ENCODE measurements at places on chromosomes 13 and 19. TPM values are rescaled to one million over a fixed set of nuclear protein-coding genes. Genes with fewer than 3 reads are reported as not detected.

- no peak for DNase-seq
Observed at GRCh38 chr13:112079696-112080095, 12.7 kb downstream of the SOX1 start.

- no peak for DNase-seq
Observed at GRCh38 chr19:16626796-16627192, 1.2 kb downstream of the MED26 start.

GRCh38 chr13:42893214-42893671, 98.8 kb downstream of the EPSTI1 start:
- no peak for DNase-seq

DNA sequence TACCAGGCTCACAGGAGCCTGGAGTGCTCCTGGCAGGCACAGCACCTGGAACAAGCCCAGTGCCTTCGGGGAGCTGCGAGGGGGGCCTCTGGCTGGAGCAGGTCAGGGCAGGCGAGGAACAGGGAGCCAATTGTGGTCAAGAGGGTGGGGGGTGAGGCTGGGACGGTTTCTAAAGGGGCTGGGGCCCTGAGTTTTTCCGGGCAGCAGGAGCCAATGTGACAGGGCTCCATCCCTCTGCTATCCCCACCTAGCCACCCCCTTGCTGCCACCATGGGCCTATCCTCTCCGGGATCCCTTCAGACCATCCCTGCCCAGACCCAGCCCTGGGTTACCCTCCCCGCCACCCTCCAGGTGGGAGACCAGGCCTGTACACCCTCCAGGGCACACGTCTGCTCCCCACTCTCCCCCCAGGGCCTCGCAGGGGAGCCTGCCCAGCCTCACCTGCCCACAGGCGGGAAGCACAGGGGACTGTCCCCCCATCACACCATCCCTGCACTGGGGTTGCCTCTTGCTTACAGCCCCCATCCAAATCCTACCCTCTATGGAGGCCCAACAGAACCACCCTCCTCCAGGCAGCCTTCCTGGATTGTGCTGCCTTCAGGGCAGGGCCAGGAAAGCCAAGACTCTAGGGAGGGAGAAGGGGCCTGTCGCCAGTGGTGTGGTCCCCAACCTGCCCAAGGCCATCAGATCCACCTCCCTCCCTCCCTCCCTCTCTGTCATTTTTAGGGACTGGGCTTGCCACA, 121.0 kb downstream of the URI1 start:
- DNase-seq: no peak

DNA sequence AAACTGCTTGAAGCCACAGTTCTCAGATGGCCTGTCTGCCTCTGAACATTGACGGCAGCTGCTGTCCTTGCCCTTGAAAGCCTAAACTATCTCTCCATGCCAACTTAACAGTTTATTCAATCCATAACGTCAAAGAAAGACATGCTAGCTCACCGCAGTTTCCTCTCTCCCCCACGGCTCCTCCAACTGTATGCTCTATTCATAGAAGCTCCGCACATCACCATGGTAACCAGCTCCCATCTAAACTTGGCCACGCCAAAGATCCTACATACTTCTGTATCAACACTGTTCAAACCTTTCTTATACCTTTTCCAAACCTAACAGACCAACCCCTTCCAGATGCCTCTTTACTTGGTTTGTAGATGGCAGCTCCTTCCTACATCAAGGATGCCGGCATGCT, 48.6 kb downstream of the ZNF91 start:
- no peak for DNase-seq

DNA sequence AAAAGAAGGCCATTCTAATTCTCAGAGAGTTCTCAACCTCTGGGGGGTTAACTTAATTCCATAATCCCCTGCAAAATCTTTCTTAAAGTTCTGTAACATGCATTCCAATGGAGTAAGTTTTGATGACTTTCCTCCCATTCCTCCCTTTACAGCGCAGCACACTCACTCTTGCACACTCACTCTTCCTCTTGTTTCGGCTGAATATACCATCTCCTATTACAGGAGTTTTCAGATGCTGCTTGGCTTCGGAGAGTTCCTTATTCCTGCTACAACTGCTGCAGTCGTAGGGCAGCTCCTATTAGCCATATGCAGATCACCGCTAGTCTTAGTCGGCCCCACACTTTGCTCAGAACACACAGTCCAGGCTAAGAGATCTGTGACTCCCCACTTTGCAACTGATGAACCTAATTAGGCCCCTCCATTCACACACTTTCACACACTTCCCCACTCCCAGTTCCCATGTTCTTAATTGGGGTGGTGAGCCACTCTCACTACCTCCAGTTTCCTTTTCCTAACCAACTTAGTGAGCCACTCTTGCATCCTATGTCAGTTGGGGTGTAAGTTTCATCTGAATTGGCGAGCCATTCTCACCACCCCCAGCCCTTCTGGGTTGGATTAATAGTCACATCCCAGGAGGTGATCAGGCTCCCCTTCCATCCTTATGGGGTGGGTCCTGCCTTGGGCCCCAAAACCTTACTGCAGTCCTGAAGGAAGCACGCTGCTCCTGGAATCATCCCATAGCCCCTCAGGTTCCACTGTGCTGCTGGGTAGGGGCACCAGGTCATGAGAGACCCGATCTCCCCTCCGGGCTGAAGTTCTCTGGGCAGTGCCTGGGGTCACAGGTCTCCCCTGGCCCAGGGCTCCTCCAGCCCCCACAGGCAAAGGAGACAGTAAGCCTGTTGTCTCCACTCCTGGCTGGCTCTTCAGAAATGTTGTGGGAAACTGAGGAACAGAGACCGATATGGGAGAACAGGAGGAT, 53.9 kb downstream of the OR10H4 start:
- DNase-seq: peak; percentile 74

DNA sequence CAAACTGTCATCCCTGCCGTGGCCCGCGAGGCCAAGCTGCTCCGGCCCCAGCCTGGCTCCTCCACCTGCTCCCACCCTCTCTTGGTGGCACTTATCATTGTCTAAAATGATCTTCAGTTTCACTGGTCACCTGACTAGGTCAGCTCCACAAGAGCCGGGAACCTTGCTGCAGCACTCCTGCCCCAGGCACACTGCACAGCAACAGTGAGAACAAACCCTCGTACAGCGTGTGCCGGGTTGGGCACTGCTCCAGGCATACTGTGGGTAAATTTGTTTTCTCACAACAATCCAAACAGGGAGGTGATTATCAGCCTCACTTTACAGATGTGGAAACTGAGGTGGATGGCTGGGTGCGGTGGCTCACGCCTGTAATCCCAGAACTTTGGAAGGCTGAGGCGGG, 8.9 kb downstream of the DEDD2 start:
- DNase-seq: no peak

- no peak for DNase-seq
Observed at GRCh38 chr19:51944798-51945552, 17.7 kb downstream of the ZNF613 start.

DNA sequence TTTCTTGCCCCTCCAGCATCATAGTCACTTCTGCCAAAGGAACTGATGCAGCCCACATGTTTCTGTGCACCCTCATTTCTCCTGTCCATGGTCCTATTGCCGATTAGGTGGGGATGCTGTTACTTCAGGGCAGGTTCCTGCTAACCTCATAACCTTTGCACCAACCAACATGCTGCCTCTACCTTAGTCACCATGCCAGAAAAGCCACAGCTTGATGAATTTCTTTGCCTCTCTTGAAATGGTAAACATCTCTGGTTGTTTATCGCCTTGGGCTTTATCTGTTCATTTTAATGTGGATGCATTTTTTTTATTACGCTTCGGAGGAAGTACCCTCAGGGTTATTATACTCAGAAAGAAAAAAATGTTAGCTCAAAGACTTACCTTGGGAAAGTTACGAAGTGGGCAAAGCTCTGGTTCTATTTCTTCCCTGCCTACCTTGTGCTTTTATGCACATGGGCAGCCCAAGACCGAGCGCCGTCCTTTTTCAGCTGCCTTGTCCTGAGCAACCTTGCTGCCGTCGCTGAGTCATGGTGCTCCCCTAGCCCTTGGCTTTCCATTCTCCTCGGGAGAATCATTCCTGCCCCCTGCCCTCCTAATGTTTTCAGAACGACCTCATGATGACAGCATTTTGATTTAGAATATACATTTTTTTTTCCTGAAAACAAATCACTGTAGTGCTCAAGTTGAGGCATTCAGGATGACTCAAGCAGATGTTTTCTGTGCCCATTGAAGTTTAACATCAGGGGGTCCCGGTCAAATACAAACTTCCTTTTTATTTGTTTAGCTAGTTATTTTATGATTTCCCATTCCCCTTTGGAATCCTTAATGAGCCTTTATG, 280.0 kb downstream of the SHISA2 start:
- no peak for DNase-seq

GRCh38 chr13:37492075-37492474, 106.5 kb downstream of the POSTN start:
- no peak for DNase-seq

DNA sequence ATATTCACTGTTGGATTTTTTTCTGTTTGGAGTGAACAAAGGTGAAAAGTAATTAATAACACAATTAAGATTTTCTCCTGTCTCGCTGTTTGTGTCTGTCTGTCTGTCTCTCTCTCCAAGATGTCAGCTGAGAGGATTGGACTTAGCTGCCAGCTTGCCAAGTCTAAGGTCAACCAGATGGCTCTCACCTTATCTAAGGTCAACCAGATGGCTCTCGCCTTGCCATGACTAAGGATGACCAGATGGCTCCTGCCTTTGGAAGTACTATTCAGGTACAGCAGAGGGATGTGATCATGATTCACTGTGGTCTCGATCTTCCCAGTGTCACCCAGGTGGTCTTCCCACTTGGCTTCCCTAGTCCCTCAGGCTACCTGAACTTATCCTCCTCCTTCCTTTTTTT, 1436.4 kb downstream of the UQCRFS1 start:
- no peak for DNase-seq

- DNase-seq: no peak
Observed at GRCh38 chr19:6790194-6791128, 18.0 kb downstream of the VAV1 start.

DNA sequence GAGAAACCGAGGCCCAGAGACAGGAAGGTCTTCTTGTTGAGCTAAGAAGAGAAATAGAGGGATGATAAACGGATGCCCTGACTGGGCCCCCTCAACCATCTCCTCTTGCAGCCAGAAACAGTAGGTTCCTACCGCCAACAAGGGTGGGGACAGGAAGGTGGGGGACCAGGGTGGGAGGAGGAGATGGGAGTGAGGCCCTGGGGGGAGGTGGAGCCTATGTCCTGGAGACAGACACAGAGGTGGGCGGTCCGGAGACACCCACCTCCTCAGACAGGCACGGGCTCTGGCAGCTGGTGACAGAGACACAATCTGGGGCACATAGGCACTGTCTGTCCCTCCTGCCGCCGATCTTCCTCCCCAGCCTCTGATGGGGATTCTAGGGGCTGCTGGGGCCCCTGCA, 16.9 kb downstream of the GADD45B start:
- no peak for DNase-seq

- DNase-seq: no peak
Observed at GRCh38 chr13:98672947-98673613, 79.4 kb downstream of the SLC15A1 start.

- DNase-seq: no peak
Observed at GRCh38 chr19:36986131-36986530, 70.0 kb downstream of the ZNF568 start.

GRCh38 chr13:114309806-114310410, 4.4 kb upstream of the CHAMP1 start:
- no peak for DNase-seq

DNA sequence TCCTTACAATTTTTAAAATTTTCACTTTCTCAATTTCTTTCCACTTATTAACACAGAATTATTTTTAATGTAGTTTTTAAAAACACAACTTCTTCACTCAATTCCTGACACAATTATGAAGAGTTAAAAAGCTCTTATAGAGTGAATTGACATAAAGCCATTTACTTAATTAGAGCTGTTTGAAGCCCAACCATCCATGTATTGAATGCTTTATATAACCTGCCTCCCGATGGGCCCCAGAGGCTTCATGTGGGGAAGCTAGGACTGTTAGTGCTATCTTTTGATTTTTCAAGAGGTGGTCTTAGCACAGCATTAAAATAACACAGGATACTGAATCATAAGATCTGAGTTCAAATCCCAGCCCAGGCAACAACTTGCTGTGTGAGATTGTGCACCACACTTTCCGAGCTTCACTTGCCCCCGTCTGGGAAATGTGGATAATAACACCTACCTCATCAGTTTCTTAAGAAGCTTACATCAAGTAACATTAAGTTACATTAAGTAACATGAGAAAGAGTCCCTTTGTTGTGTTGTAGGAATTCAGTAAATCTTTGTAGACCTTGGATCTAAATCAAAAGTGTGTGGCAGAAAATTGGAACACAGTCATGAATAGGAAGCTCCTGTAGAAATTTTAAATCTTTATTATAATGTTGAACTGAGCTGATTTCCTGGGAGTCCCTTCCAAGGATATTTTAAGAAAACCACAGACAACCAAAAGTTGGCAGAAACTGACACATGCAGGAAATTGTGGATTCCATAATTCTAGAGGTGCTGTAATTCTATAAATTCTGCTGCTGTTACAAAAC, 5.5 kb upstream of the ENOX1 start:
- no peak for DNase-seq

NLRP4 gene
- total RNA-seq: not detected

ZNF578 gene
- 3.8 TPM for total RNA-seq

PGLYRP1 gene
- total RNA-seq: not detected

CPAMD8 gene
- 9.6 TPM for total RNA-seq
